Renal pelvis (tissue), 12 donors: ENCODE measurements at places on chromosomes 7 and 10. TPM values are rescaled to one million over a fixed set of nuclear protein-coding genes. Genes with fewer than 3 reads are reported as not detected.

GTF2IRD2 gene
- polyA plus RNA-seq: 17.3 TPM

GRCh38 chr10:79979310-79979975 is 30.5 kb upstream of the SFTPD start:
- DNase-seq: no peak

DNA sequence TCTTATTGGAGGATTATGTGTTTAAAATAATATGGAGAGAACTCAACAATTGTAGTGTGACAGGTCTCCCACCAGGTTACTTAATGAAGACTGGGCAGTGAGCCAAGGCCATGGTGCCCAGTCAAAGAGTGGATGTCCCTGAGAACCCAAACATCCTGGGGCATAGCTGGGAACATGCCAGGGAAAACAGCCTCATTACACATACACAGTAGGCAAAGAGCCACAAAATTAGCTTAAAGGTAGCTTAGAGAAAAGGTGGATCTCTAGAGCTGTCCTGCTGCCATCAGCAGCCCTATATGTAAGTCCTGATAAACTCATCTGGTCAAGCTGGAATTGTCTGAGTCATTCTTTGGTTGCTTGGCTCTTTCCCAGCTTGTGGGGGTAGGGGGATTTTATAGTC is 287.8 kb downstream of the PHF14 start:
- DNase-seq: no peak

DNA sequence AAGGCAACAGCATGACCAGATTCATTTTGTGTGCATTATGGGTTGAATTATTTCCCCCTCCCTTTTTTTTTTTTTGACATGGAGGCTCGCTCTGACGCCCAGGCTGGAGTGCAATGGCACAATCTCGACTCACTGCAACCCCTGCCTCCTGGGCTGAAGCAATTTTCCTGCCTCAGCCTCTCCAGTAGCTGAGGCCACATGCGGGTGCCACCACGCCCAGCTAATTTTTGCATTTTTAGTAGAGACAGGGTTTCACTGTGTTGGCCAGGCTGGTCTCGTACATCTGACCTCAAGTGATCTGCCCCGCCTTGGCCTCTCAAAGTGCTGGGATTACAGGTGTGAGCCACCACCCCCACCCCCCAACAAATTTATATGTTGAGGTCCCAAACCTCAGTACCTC is 42.0 kb downstream of the ZNF783 start:
- DNase-seq: no peak

GRCh38 chr7:50552139-50552538 is 13.1 kb downstream of the DDC start:
- no peak for DNase-seq

DNA sequence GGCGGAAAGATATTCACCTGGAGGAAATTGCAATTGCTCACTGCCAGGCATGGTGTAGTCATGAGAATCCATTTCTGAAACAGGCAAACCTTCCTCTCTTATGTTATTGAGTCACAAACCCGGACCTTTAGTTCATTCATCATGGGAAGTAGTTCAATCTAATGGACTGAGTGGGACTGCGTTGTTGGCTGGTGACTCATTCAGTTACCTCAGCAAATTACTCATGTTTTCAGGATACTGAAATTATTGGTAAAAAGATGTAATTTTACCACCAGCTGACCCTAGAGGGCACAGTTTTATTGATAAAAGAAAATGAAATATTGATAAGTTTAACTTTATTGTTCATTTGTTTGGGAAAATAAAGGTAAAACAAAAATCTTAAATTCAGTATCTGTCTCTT is 1194.4 kb upstream of the SORCS1 start:
- no peak for DNase-seq
